GM12864 (cell line): ENCODE measurements at places on chromosomes 5 and 9.
A peak's percentile ranks its signal among the peaks of the same experiment; 100 is the strongest.

- DNase-seq = no peak
These were observed 20.8 kb upstream of the CXCL14 start for GRCh38 chr5:135599421-135600151.

GRCh38 chr9:33846231-33846630, 29.3 kb downstream of the UBE2R2 start:
- DNase-seq = no peak

DNA sequence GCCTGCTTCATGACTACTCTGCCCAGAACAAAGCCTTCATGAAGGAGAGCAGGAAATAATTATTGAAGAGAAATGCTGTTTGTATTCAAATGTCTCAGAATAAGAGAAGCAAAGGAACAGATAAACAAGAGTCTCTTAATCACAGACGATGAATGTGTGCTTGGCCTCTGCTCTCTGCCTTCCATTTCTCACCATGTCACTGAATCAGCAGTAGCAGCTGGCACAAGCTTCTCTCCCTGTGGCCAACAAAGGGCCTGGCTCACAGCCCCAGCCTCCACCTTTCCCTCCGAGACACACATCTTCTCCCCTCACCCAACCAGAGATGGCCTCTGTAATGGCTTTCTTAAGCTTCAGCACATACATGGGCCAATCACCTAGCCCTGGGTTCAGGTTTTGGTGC, 128.1 kb upstream of the SLIT3 start:
- DNase-seq = no peak

- no peak for DNase-seq
These were observed 31.1 kb downstream of the MLLT3 start for GRCh38 chr9:20591223-20591622.

DNA sequence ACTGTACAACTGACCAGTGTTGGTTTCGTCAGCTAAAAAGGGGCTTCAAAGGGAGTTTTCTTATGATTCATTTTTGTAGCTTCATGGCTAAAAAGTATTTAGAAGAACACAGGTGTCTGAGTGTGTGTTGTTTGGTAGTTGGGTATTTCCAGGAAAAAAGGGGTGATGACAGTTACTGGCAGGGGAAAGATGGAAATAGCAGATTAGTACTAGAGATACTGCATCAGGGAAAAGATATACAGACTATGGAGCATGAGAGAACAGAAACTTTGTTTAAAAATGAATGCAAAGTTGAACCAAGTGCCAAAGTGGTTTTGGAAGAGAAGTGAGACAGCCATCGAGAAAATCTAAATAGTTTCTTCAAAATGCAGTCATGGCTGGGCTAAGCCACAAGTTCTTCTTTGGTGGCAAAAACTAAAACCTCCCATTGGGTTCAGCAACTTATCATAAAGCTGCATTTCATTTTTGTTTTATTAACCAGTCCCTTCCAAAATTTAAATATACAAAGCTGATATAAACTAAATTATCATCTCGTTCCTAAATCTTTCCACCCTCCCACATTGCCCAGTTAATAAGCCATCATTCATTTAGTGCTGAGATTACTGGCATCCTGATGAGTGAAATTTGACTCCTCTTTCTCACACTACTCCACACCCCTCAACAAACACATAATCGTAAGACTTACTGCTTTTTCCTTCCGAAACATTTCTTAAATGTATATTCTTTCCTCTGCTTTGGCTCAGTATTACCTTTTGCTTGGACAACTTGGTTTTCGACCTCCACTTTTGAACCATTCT, 33.5 kb downstream of the ELL2 start:
- peak; percentile 77 for DNase-seq

- DNase-seq = no peak
These were observed 24.9 kb upstream of the CCNO start for GRCh38 chr5:55258339-55258738.

- DNase-seq = no peak
These were observed 73.4 kb upstream of the BOD1 start for GRCh38 chr5:173689737-173690360.

DNA sequence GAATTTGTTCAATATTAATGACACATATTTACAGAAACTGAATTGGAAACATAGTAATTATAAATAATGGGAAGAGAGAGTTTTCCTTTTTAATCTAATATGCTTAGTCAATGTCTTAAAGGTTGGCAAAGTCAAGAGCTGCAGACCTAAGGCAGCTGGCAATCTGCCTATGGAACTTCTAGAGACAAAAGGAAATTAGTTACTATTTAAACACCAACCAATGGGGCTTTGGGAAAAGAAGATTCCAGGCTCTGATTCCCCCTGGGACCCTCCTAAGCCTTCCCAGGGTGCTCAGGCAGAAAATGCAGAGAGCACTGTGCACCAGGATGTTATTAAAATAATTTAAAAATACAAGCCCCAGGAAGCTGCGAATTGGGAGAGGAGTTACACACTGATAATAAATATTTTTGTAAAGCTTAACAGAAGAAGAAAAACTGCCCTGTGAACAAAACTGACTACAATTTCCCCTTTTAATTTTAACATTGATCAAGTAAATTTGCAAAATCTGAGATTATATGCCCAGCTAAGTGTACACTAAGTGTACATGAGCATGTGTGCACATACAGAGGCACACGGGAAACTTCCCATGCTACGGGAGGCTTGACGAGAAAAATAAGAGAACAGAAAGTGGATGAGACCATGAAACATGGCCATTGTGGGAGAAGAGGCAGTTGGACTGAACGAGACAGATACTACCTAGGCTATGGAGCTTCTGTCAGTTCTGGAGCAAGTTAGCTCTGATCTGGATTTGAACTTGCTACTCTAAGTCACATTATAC, 77.4 kb upstream of the ADAMTS16 start:
- no peak for DNase-seq

DNA sequence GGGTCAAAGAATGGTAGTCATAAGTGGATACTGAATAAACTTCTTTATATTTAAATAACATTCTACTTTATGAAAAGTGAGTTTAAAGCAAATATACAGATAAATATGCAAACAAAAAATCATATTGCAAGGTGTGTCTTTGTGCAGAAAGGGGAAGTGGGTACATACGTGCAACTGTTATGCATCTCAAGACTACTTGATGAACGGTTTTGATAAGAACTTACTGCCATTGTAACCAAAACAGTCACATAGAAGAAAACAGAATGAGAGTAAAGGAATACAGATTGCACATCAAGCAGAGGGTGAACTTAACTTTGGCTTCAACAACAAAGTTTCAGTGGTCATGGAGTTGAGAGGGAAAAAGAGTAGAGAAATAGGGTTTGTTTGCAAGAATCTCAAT, 9.9 kb downstream of the CAMK4 start:
- DNase-seq = no peak

GRCh38 chr5:6596388-6596787, 36.5 kb downstream of the NSUN2 start:
- DNase-seq = no peak

GRCh38 chr5:145076040-145076439, 759.1 kb downstream of the PRELID2 start:
- DNase-seq = no peak

- no peak for DNase-seq
These were observed 1775.7 kb upstream of the C9orf72 start for GRCh38 chr9:29348999-29349398.

DNA sequence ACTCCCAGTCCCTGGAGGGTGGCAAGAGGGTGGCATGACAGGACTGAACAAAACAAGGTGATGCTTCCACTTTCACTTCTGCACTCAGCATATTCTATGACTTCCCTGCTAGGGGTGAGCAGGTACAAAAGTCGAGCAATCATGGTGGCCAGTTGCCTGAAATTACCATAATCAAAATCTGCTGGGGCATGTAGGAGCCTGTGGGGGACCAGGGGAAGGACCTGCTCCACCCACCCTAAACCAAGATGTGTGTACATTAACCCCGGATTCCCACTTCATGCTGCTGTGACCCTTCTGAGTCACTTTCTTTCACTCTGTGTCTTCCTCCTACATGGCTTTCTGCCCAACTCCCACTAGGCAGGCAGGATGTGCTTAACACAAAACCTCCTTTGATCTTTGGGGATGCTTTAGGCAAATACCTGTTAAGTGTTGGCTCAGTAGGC, 73.3 kb upstream of the PHF24 start:
- DNase-seq = peak; percentile 7

DNA sequence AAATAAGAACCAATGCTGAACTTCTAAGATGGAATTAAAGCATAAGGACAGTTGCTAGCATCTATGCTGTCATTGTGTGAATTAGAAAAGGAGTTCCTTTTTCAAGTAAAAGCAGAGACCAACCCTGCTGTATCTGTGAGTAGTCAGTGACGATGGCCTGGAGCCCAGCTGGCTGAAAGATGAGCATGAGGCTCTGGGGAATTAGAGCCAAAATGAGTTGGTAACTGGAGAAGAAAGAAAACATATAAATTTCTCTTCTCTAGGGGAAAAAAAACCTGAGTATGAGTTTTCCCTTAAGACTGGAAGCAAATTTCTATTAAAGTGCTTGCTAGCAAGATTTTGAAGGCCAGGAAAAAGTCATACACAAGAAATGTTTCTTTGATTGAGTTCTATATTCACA, 1.6 kb upstream of the SPZ1 start:
- DNase-seq = no peak

DNA sequence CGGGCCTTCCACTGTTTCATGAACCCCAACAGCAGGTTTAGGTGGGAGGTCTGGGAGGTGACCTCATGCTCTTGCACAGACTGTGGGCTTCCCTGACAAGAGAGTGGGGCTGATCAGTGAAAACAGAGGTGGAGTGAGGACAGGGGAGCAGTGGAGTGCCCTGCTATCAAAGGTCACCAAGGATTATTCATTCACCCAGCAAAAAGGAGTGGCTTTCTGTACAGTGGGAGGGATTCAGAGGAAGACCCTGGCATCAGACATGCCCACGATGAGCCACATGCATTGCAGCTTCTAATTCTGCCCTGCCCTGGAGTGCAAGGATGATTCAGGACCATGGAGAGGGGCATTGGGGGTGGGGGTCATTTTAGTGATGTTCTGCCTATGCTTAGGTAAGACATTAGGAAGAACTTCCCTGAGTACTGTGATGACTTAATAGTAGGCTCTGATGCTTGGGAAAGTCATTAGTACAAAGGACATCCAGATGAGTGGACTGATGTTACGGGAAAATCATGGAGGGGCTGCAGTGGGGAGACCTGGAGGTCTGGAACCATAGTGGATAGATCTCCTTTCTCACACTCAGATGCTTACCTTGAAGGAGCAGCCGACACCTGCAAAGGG, 12.8 kb downstream of the TRAF1 start:
- DNase-seq = no peak

GRCh38 chr5:15321776-15322175, 178.2 kb upstream of the FBXL7 start:
- DNase-seq = no peak

DNA sequence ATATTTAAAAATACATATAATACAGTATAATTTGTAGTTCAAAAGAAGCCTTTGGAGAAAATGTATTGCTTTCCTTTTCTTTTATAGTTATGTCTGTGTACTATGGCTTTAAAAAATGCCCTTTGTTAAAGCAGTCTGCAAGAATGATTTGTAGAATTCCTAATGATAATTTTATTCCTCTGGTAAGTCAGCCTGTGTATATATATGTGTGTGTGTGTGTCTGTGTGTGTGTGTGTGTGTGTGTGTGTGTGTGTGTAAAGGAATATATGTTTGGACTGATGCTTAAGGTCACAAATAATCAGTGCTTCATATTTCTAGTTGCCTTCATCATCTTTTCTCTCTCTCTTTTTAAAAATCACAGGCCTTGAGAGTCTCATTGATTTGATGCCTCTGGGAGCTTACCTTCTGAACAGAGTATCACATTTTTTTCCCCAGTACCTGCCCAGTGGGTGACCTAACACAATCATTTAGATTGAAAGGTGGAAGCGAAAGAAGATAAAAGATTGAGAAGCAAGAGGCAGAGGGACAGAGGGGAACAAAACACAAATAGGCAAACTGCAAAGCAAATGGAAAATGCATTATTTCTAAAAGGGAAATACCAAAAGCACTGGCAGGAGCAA, 709.2 kb upstream of the DMAC1 start:
- DNase-seq = no peak

DNA sequence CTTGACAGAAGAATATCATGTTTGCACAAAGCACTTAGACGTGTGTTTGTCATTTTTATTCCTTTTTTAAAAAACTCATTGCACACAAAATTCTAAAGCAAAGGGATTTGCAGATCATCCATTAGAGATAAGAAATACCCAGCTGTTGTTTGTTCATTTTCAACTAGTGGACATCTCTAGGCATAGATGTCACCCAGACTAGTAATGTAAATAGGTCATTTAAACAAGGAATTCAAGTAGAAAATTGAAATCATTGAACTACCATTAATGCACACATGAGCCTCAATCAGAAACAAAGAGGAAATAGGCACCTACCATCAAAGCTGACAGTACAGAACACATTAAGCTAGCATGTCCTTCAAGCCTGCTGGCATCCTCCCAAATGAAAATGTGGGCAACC, 107.3 kb downstream of the OR2K2 start:
- DNase-seq = no peak

DNA sequence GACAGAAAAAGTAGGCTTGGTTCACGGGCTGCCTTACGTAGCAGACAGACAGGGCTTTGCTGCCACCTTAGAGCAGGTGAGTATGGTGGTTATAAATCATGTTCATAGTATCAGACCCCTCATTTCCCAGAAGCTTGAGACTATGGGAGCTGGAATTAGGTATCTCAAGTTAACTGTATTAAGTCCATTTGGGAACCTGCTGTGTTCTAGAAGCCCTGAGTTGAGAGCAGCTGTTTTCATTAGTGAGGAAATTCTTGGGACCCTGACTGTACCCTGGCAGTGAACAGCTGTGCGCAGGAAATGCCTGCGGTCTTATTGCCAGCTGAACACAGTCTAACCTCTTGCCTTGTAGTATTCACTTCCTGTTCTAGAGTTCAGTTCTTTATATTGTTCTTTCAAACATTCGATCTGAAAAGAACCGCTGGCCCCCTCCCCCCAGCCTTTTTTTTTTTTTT, 29.8 kb downstream of the UGCG start:
- peak; percentile 84 for DNase-seq

DNA sequence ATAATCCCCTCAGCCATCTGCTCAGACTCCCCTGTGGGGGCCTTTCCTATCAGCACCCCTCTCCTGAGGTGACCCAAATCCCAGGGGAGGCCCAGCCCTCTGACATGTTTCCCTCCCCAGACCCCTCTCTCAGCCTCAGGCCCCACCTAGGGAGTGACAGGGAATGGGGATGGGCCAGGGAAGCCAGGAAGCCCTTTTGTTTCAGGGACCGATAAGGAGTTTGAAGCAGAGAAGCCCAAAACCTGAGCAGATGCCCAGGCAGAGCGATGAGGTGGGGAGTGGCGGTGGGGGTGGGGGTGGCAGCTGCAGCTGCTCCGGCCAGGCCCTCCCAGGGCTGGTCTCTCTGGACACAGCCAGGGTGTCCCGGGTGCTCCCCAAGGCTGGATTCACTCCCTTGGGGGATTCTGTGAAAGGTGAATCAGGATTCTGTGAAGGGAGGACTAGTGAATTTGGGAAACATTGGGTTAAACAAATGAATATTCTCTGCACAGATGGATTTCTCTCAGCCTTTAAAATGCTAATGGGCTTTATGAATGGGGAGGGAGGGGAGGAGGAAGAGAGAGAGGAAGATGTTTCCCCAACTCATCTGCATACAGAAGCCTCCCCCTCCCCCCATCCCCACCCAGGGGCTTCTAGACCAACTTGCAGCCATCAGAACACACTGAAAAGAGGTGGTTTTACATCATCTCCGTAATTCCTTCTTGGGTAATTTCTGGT, 17.4 kb downstream of the AKNA start:
- DNase-seq = no peak

- no peak for DNase-seq
These were observed 103.6 kb downstream of the PBX3 start for GRCh38 chr9:125850763-125851162.
